Frontal cortex (tissue), 4 donors: ENCODE measurements at places on chromosomes 13 and 19. TPM values are rescaled to one million over a fixed set of nuclear protein-coding genes. Genes with fewer than 3 reads are reported as not detected.

Gene LILRA1
- total RNA-seq, result not detected

DNA sequence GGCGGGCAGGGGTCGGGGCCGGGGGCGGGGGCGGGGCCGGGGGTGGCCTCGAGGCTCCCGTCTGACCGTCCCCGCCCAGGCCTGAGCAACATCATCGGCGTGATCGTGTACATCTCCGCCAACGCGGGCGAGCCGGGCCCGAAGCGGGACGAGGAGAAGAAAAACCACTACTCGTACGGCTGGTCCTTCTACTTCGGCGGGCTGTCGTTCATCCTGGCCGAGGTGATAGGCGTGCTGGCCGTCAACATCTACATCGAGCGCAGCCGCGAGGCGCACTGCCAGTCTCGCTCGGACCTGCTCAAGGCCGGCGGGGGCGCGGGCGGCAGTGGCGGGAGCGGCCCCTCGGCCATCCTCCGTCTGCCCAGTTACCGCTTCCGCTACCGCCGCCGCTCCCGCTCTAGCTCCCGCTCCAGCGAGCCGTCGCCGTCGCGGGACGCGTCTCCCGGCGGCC lies 9.4 kb upstream of the CACNG6 start:
- peak; percentile 59 for DNase-seq

Gene IGFL1
- total RNA-seq, result not detected

GRCh38 chr13:42114912-42115311 lies 66.5 kb downstream of the DGKH start:
- no peak for DNase-seq

GRCh38 chr13:44283600-44283999 lies 90.0 kb upstream of the SERP2 start:
- no peak for DNase-seq

DNA sequence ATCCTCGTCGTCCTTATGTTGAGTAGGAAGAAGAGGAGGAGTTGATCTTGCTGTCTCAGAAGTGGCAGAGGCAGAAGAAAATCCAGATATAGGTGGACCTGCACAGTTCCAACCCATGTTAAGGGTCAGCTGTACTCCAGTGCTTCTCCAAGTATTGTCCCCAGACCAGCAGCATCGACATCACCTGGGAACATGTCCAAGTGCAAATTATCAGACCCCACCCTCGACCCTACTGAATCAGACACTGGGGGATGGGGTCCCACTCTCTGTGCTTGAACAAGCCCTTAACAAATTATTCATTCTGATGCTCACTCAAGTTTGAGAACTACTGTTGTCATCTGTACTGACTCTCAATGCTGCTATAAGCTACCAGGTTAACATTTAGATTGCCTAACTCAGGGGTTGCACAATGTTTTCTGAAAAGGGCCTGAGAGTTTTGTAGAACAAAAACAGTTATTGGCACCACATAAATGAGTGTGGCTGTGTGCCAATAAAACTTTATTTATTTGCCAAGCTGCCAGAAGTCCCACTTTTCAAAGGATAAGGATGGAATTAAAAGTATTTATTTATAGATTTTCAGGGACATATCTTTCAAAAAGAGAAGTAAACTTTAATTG lies 226.7 kb upstream of the IPO5 start:
- no peak for DNase-seq

GRCh38 chr13:25874064-25874737 lies 177.6 kb downstream of the SHISA2 start:
- DNase-seq, result no peak

DNA sequence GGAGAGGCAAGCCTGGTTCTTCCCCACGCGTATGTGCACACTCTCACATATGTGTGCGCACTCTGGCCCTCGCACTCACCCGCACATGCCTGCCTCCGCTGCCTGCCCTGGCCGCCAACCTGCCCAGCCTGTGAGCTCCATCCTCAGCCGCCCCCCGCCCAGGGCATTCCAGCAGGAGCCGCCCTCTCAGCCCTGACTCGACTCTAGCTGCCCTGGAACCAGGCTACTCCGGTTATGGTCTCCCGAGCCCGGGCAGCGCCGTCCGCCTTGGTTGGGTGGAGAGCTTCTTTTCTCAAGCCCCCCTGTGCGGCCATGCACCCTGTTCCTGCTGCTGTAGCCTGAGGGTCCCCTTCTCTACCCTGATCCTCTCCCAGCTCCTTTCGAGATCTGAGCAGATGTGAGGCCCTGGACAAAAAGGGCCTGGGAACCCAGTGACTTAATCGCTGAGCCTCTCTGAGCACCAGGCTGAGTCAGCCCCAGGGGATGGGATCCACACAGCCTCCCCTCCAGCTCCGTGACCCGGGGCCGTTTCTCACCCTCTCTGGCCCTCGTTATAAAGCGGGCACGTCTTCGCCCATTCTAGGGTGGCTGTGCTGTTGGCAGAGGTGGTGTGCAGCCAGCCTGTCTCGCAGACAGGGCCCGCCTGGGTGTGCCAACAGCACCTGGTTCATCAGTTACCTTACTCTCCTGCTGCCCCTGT lies 191.5 kb downstream of the TEX29 start:
- DNase-seq, result no peak

Gene ZNF681
- total RNA-seq, result 21.6 TPM

- DNase-seq, result no peak
These were observed 7.0 kb upstream of the GP6 start for GRCh38 chr19:55044771-55045716.

GRCh38 chr19:38285567-38285966 lies 18.5 kb upstream of the C19orf33 start:
- DNase-seq, result no peak

Gene ZNF723
- total RNA-seq, result not detected

Gene KIR2DL4
- total RNA-seq, result not detected

- no peak for DNase-seq
These were observed 321.2 kb downstream of the DIAPH3 start for GRCh38 chr13:59842507-59842906.

Gene ZNF571
- 11.8 TPM for total RNA-seq

DNA sequence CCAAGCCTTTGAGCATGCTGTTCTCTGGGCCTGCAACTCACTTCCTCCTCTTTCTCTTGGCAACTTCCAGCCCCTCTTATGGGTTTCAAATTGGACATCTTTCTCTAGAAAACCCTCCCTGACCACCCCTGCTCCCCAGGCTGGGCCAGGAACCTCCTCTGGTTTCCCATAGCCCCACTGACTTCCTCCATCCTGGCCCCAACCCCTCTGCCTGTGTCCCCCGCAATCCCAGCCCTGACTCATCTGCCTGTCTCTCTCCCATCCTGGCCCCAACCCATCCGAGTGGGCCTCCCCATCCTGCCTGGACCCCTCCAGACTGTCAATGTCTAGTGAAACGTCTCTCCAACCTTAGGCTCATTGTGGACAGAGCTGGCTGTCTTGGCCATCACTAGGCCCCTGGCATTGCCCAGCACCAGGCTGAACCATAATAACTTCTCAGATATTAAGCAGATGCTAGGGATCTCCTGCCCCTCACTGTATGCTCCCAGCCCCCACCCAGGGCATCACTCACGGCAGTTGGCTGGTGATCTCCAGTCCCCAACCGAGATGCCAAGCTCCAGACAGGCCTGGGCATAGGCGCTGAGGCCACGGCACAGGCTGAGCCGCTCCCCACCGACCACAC lies 16.8 kb downstream of the FCGBP start:
- DNase-seq, result no peak

DNA sequence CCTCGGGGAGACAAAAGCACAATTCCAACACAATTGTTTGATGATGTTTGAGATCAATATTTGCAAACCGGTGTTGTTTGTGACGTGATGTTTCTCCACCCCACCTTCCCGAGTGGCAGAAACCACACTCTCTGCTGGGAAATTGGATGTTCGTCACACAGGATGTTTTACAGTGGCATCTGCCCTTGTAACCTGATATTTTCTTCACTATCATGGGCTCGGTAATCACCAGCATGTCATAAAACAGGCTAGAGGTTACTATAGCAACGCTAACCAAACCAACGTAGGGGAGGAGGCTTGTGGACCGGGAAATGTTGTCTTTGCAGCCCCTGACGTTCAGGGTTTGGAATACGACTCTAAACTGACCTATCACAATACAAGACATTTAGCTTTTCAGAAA lies 454.5 kb downstream of the IRS2 start:
- no peak for DNase-seq

GRCh38 chr13:108033800-108034707 lies 181.3 kb downstream of the LIG4 start:
- DNase-seq, result no peak

Gene C19orf81
- not detected for total RNA-seq

DNA sequence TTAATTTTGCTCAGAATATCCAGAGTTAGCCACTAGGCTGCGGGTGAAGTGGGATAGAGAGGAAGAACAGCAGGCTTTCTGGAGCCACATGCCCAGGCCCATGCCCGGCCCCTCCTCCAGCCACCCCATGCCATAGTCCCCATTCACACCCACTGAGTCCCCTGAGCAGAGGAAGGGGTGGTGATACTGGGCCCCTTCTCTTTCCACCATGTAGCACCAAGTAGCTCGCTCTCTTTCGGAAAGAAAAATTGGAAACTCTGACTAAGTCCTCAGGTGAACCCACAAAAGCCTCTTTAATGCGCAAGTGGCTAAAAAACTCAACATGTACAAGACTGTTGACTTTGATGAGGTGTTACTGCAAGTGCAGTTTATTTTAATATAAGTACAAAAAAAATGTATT lies 76.7 kb upstream of the GPR183 start:
- no peak for DNase-seq

DNA sequence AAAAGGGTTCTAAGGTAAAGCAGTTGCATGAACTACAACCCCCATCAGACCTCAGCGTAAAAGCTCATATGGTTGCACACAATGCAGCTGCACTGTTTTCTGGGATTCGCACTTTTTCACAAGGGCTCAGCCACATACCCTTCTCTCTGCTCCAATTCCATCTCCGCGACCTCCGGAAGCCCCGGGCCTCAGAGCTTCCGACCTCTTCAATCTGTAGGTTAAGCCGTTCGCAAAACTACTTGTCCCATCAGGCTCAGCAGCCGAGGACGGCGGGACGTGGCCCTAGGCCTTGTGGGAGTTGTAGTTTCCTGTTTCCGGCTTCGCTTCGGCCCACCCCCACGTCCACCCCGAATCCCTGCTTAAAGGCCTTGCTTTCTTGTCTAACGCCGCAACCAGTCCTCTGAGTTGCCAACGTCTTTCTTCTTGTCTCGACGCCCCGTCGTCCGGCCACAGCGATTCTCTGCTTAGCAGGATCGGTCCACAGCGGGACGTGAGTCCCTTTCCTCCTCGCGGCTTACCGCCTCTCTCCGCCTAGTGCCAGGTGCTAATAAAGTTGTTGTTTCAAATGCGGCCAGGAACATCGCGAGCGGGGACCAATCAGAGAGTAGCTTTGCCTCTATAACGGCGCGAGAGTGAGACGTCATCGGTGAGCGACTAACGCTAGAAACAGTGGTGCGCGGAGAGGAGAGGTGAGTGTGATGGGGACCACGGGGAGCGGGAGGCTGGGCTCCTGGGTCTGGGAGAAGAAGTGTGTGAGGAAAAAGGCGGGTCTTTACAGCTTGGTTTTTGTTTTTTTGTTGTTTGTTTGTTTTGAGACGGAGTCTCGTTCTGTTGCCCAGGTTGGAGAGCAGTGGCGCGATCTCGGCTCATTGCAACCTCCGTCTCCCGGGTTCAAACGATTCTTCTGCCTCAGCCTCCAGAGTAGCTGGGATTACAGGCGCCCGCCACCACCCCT lies at the start of the genes PRPF31 and TFPT:
Gene PRPF31 (plus strand): TSS at position 646 of the 955 bp plus-strand sequence. CDS start 2,525 bp downstream, outside the sequence.
Gene TFPT (minus strand): TSS at position 549 of the 955 bp plus-strand sequence. CDS start 388 bp downstream, at position 161.
- DNase-seq, result peak; percentile 90

DNA sequence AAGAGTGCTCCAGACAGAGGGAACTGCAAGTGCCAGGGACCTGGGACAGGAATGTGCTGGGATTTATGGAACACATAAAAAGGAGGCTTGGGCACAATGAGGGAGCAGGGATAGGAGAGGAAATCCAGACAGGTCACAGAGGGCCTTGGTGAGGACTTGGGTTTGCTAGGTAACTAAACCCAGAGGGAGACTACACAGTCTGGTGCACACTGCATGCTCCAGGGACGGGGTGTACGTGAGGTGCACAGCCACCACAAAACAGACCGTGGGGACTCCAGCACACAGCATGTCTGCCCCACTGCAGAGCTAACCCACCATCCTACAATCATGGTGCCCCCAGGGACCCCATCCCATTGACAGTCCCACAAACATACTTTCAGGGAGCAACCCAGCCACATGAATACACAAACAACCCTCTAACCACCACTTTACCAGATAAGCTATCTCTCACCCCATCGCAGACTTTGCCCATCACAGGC lies 5.5 kb upstream of the ZFP36 start:
- DNase-seq, result no peak

Gene FXYD3
- total RNA-seq, result not detected

- DNase-seq, result no peak
These were observed 79.9 kb upstream of the RAP2A start for GRCh38 chr13:97353927-97354675.

Gene LRP3
- 93.8 TPM for total RNA-seq

Gene CCL25
- total RNA-seq, result 1.2 TPM

Gene POU4F1
- total RNA-seq, result under 0.01 TPM

DNA sequence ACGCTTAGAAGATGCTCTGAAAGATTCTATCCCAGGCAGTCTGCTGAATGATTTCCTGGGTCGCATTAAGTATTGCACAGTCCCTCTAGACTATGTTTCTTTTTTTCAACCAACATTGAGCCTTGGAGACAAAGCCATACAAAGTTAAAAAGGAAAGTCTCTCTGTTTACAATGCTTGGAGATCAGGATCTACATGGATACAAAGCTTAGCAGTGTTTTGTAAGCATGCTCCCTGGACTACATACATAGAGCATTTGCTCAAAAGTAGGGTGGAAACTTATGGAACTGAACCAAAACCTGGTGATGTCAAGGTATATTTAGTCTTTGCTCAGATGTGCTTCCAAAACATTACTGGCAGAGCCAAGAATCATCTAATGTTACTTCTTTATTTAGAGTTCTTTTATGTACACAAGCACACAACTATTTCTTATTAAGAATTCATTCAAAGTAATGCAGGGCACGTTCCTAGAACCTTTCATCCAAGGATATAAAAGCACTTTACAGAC lies 241.2 kb downstream of the ABCC4 start:
- DNase-seq, result no peak

Gene INSR
- total RNA-seq, result 93.3 TPM

Gene ELAVL3
- 98.2 TPM for total RNA-seq

DNA sequence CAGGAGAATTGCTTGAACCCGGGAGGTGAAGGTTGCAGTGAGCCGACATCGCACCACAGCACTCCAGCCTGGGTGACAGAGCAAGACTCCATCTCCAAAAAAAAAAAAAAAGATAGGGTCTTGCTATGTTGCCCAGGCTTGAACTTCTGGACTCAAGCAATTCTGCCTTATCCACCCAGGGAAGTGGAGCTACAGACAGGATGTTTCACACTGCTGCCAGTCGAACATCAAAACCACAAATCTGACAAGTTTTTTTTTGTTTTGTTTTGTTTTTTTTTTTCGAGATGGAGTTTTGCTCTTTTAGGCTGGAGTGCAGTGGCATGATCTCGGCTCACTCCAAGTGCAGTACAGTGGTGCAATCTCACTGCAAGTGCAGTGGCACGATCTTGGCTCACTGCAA lies 10.8 kb downstream of the XPO4 start:
- no peak for DNase-seq

DNA sequence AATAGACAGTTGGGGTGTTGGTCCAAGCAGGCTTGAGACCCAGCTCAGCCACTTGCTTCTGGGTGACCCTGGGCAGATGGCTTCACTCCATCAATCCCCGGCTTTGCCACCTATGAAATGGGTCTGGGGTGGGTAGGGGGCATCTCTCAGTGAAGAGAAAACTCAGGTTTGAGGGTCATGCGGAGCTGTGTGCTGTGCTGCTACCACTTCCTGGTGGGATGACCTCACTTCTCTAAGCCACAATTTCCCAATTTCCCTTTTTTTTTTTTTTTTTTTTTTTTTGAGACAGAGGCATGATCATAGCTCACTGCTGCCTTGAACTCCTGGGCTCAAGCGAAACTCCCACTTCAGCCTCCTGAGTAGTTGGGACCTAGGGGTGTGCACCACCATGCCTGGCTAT lies 4.6 kb upstream of the PLAUR start:
- no peak for DNase-seq
